ENCODE measurements at places on chromosomes 3 and 15.

GRCh38 chr3:183259087-183259486 lies 6.0 kb downstream of the B3GNT5 start:
- no peak for DNase-seq

DNA sequence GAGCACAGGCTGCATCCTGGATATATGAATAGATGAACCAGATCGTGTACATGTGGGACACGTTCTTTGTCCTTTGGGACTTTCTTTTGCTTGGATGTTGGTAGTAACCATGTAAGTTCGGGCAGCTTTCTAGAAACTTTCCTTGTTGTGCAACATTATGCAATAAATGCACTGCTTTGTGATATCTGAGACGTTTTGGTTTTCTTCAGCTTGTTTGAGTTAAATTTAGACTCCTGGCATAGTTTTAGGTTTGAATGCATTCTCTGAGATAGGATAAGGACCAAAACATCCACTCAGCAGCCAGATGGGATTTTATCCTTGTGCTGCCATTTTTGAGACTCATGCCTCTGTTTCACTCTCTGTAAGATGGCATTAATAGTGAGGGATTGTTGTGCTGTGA lies 158.9 kb downstream of the IGF1R start:
- DNase-seq, result no peak

- peak; percentile 29 for DNase-seq
These were observed 44.4 kb downstream of the AQP9 start for GRCh38 chr15:58182460-58183163.

- no peak for DNase-seq
These were observed 880.6 kb downstream of the MCTP2 start for GRCh38 chr15:95111969-95112368.

DNA sequence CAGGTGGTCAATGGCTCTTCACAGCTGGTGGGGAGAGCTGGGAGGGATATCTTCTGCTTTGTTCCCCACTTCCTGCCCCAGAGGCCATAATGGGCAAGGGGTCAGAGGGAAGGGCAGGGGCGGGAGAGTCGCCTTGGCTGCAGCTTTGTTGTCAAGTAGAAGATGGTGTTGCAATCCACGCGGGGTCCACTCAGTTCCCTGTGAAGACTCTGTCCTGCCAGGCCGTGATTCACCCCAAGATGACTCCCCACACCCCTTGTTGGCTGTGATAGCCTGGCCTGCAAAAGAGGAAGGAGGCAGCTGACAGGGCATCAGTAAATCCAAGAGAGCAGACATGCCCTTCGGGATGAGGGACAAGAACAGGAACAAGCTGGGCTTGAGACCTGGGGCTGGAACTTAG lies 6.9 kb downstream of the GALNT15 start:
- DNase-seq, result no peak

GRCh38 chr3:112127522-112128494 lies 5.2 kb downstream of the GCSAM start:
- DNase-seq, result no peak

- no peak for DNase-seq
These were observed 4.7 kb downstream of the GHRL start for GRCh38 chr3:10287936-10288574.

- peak; percentile 42 for DNase-seq
These were observed 428 bp downstream of the LYSMD4 start for GRCh38 chr15:99732751-99733267.

DNA sequence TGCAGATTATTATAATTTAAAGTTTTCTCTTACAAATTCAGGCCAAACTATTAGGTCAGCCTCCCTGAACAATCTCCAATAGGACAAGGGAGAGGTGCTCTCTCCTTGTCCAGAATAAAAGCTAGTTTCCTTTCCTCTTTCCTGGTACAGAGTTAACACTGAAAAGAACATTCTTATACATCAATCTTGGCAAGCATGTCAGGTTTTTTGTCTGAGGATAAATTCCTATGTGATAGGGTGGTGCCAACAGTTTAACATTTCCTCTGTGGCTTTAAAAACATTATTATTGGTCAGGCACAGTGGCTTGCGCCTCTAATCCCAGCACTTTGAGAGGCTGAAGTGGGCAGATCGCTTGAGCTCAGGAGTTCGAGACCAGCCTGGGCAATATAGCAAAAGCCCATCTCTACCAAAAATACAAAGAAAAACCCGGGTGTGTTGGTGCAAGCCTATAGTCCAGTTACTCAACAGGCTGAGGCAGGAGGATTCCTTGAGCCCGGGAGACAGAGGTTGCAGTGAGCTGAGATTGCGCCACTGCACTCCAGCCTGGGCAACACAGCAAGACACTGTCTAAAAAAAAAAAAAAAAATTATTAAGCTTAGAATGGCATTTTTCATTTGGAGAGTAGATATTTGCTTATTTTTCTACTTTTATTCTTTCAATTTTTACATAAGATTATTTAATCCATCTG lies 13.7 kb upstream of the ULK4 start:
- no peak for DNase-seq

- DNase-seq, result no peak
These were observed 65.7 kb downstream of the MYLK start for GRCh38 chr3:123818324-123818920.

DNA sequence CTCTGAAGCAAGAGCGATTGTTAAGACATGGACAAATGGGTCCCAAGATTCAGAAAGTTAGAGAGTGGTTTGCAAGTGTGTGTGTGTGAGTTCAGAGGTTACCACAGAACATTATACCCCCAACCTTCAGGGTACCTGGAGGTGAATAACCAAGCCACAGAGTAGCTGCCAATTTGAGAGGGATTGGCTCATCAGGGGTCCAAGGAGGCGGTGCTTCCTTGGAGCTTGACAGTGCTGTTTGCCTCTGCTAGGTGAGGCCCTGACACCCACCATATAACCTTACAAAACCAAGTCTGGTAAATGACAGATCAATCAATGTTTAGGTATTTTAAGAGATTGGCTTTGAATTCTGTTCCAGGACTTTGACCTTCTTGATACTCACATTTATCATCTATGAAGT lies 35.7 kb downstream of the LRTM1 start:
- no peak for DNase-seq

GRCh38 chr15:41899854-41900442 lies 6.1 kb upstream of the SPTBN5 start:
- no peak for DNase-seq

DNA sequence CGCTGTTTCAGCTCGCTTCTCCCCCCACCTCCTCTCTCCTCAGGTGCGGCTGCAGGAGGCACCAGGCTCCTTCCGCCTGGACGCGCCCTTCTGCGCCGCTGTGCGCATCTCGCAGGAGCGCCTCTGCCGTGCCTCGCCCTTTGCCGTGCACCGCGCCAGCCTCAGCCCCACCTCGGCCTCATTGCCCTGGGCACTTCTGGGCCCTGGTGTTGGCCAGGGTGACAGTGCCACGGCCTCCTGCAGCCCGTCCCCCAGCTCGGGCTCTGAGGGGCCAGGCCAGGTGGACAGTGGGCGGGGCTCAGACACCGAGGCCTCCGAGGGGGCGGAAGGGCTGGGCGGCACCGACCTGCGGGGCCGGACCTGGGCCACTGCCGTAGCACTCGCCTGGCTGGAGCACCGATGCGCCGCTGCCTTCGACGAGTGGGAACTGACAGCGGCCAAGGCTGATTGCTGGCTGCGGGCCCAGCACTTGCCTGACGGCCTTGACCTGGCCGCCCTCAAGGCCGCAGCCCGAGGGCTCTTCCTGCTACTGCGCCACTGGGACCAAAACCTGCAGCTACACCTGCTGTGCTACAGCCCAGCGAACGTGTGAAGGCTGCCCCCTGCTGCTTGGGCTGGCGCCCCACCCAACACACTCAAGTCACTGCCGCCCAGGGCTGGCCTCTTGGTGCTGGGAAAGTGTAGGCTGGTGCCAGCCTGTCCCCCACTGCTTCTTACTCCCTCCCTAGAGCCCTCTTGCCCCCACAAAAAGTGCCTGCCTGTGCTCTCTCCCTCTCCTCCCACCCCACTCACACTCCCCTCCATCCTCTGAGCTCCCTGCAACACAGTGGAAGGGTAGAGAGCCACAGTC lies 7.1 kb downstream of the ALG3 start:
- DNase-seq, result no peak

GRCh38 chr3:156749244-156749643 lies 74.9 kb downstream of the TIPARP start:
- no peak for DNase-seq

- no peak for DNase-seq
These were observed 65.9 kb upstream of the POMGNT2 start for GRCh38 chr3:43171748-43172147.

GRCh38 chr3:76912841-76913383 lies 127.0 kb upstream of the ROBO2 start:
- no peak for DNase-seq

Data from HAP-1 (cell line).